ENCODE measurements at places on chromosomes 7 and 10. TPM values are rescaled to one million over a fixed set of nuclear protein-coding genes. Genes with fewer than 3 reads are reported as not detected.

GRCh38 chr10:103677486-103678177 lies 177.7 kb downstream of the SH3PXD2A start:
- no peak for DNase-seq

DNA sequence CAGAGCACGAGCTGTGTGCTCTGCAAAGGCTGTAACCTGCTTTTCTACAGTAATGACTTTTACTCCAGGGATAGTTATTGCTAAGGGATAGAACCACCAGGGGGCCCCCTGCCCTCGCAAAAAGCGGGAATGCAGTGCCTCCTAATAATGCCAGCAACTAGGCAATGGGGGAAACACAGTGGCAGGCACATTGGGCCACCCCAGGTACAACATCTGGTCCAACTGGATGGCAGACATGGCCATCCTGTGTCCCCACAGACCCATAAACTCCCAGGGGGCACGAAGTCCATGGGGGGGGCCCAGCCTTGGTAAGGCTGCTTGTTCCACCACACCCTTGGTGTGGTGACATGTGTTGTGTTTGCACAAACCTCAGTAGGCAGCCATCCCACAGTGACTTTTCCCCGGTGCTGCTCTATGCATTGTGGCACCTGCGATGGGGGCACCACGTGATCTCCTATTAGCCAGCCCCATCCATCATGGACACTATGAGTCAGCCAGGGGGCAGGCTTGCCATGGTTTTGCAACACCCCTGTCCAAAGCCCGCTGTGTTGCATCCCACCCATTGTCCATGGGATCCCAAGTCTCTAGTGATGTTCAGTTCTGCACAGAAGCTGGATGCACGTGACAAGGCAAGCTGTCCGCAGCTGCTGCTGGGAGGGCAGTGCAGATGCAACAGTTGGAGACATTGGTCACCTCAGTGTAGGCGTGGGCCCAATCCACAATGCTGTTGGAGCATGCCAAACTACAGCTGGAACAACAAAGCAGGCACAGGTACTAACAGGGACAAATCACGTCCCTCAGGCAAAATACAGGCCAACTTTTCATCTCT lies 84.0 kb downstream of the ANLN start:
- peak; percentile 15 for DNase-seq

DNA sequence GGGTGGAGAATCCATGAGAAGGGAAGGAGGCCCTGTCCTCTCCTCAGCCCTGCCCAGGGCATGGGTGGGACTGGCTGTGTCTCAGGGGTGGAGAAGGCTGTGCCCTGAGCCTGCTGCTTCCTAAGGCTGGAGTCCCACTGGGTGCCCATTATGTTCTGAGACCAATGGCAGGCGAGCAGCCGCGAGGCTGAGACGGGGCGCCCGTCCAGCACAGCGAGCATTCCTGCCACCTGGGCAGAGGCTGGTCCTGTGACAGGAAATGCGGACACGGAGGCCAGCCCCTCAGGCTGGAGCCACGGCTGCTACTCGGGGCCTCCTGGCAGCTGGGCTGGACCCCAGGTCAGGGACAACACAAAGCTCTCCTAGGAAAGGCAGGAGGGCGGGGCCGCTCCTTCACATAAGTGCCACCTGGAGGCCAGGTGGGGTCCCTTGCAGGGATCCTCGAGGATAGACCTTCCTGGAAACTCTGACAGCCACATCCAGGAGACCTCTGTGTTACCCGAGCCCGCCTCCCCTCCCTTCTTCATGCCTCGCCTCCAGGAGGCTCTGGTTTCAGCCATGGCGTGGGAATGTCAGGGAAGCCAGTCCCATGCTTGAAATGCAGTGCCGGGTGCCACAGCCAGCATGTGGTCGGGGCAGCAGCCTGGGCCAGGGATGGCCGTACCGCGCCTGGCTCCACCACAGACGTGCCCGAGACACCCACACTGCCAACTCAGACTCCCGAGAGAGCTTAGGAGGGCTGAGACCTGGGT lies 173.9 kb downstream of the USP6NL start:
- DNase-seq: peak; percentile 58

The HOGA1 gene
- total RNA-seq: 0.89 TPM

The TMEM176B gene
- 7.7 TPM for total RNA-seq

The ATOH7 gene
- 0.13 TPM for total RNA-seq

The GSDME gene
- 6.9 TPM for total RNA-seq

Data from muscle of leg (tissue), 16 donors.